IMR-90 (cell line): ENCODE measurements at places on chromosomes 6 and 20. TPM values are rescaled to one million over a fixed set of nuclear protein-coding genes. Genes with fewer than 3 reads are reported as not detected.

SSR1 gene
- total RNA-seq, result 120 and 213 TPM in 2 replicates

TMEM74B gene
- not detected in 2 replicates for total RNA-seq

ALDH5A1 gene
- total RNA-seq, result 0.28 and 0.36 TPM in 2 replicates

C6orf58 gene
- total RNA-seq, result not detected in 2 replicates

GINS1 gene
- 6.6 and 12.2 TPM in 2 replicates for total RNA-seq

KIAA1755 gene
- 2.2 and 2.5 TPM in 2 replicates for total RNA-seq

SAMD3 gene
- total RNA-seq, result 3.0 and 3.1 TPM in 2 replicates

TCP11 gene
- total RNA-seq, result 0.36 and 0.56 TPM in 2 replicates

XKR7 gene
- not detected in 2 replicates for total RNA-seq

PCSK2 gene
- not detected in 2 replicates for total RNA-seq

MOG gene
- total RNA-seq, result not detected in 2 replicates

GNAS-AS1 gene
- total RNA-seq, result 0.54 and 0.83 TPM in 2 replicates

RBPJL gene
- total RNA-seq, result not detected in 2 replicates
